Activated T-helper 1 cell treated with anti-CD3 and anti-CD28 coated beads, Interleukin-2, amount 50 U/mL, for 16 hours (primary cell): ENCODE measurements at places on chromosomes 2 and 18.

- DNase-seq, result no peak
Observed at GRCh38 chr2:14354231-14354630, 278.3 kb upstream of the LRATD1 start.

GRCh38 chr18:48122376-48122775 is 191.9 kb upstream of the SMAD2 start:
- DNase-seq, result no peak

DNA sequence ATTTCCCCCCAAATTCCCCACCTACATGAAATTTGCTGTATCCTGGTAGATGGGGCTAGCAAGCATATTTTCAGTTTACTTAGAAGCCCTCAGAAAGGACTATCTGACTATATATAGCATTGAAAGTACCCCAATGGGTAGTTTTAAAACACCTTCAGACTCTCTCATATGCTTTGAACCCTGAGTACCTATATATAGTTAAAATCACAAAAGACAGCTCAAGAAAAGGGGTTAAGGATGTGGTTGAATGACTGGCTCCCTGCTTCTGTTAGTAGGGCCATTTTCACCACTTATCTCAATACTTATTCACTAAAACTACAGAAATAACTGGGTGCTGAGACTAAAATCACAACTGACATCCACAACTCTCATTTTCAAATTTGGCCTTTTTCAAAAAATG is 18.5 kb downstream of the WDPCP start:
- no peak for DNase-seq

DNA sequence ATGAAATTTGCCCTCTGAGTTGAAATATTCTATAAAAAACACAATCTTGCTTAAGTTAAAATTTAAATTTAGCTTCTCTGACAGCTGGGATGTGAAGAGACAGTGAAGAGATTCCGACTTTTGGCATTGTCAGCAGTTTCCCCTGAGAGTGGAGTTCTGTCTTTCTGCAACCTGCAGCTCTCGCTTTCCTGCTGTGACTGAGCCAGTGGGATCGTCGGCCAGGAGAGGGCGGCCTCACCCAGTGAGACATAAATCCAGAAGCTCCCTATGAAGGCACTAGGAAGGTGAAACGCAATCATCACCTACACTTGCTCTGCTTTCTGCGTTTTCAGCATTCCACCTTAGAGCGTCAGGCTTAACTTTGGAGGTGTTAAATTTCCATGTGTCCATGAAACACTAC is 75.4 kb upstream of the HNMT start:
- no peak for DNase-seq

GRCh38 chr2:8312861-8313830 is 368.7 kb upstream of the ID2 start:
- DNase-seq, result no peak
